ENCODE measurements at places on chromosomes 16 and 17.

DNA sequence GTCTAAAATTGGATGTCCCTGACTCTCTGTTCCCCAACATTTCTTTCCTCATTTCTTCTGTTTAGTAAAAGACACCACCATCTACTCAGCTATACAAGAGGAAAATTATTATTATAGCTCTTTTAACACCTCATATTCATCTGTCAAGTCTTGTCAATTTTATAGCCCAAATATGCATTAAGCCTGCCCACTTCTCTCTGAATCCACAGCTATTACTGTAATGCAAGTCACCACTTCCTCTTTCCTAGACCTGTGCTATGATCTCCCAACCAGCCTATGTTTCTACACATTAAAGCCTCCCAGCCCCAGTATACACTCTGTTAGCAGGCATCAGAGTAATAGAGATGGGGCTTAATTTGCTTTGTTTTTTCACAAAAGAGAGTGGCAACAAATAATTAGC lies 252.9 kb downstream of the GRIN2A start:
- DNase-seq, result peak; percentile 12

DNA sequence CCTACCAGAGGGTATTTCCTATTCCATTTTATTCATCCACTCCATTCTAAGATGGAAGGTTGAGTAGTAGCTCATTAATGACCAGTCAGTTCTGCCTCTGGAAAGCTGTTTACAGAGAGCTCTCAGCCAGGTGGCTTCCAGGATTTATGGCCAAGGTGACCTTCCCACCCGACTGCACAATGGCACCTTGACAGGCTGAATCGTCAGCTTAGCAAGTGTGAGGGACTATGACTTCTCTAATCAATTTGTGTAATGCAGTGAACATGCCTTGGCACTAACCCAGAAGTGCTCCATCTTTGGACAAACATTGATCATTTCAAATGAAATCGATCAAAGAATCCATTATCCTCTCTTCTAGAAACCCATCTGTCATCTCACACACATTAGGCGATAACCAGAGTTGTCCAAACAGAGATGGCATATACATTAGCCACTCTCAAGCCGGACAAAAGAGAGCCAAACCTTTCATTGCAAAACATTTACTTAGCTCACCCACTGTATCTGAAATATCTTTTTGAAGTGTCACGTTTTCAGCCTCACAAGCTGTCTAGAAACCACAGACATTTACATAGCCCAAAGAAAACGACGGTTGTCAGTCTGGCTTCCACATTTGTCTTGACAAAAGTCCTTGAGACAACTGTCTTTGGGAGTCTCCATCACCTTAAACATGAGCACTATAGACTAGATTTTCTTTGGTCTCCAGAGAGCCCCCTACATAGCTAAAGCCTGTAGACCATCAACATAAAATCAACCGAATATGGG lies 35.6 kb downstream of the CLEC3A start:
- no peak for DNase-seq

GRCh38 chr16:54210452-54211125 lies 76.0 kb downstream of the IRX3 start:
- no peak for DNase-seq

DNA sequence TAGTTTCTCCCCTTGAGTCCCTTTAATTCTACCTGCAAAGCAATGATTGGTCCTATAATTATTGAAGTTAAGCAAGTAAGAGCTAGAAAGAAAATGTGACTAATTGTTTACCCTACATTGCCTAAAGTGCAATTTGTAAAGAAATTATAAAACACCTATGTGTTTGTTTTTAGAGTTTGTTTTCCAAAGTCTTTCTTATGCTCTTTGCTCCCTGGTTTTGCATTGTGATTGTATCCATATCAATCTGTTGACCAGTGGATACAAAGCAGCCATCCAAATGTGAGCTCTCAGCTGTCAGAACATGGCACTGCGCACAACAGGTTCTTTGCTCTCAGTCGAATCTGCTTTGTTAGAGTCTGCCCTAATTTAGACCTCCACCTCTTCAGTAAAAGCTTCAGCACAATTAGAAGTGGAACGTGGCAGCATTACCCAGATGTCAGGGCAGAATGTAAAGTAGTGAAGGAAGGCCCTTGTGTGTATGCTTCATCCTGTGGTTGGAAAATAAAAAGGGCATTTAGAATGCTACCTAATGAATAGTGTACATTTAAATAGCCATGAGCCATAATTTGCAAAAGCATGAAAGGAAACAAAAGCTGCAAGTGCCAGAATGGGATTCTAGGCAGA lies 70.5 kb downstream of the AATF start:
- no peak for DNase-seq

DNA sequence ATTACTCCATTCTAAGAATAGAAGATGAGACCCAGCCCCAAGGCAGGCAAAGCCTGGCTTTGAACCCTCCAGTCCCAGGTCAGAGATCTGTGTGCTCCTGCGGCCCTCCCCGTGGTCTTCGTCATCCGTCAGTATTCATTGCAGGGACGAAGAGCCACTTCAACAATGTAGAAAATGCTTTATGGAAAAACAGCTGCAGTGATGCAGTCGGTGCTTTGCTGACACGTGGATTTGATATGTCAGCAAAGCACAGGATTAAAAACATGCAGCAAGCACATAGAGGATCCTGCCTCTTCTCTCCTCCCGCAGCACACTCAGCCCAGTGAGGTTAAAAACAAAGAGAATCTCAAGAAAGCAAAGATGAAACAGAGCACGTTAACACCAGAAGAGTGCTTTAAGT lies 117.1 kb upstream of the AXIN2 start:
- DNase-seq, result no peak

DNA sequence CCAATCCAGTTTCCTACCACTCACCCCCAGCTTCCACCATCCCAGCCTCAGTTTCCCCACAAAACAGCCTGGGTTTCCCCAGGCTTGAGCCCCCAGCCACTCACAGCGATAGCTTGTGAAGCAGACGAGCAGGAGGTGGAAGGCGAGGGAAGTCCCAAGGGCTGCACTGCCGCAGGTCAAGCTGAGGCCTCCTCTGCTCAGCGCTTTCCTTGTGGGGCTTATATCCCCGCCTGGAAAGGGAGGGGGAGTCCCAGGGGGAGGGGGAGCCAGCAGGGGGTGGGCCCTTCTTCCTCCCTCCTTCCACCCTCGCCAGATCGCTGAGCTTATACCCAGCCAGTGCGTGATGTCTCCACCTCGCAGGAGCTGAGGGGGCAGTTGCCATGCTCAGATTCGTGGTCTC lies at the start of gene PYY:
Gene PYY, minus strand, starts transcription at position 195 of the 400 bp plus-strand sequence. CDS start 457 bp downstream, outside the sequence.
- DNase-seq, result no peak

DNA sequence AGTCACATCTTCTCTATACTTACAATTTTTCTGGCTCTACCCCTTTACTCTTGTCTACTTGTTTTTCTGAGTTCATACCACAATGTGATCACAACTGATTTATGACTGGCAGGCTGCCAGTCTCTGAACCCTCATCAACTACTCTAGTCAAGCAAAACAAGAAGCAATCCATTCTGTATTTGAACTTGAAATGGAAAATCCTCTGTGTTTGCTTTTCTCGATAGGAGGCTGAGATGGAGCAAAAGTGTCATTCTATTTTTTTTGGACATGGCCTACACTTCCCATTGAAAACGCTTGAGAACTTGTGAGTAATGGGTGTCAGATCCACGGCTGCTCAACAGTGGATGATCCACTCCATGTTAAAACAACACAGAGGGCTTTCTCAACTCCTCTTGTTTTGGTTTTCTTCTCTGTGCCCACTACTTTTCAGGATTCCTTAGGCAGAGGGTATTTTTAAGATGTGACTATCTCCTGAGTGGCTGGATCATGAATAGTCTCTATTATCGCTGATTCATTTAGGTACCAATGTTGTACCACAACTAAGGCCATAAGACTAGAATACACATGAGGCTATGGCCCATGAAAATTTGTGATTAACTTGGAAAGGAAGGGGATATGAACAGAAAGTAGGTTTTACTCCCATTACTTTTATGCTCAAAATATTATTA lies 11.7 kb downstream of the TMEM100 start:
- DNase-seq, result no peak

DNA sequence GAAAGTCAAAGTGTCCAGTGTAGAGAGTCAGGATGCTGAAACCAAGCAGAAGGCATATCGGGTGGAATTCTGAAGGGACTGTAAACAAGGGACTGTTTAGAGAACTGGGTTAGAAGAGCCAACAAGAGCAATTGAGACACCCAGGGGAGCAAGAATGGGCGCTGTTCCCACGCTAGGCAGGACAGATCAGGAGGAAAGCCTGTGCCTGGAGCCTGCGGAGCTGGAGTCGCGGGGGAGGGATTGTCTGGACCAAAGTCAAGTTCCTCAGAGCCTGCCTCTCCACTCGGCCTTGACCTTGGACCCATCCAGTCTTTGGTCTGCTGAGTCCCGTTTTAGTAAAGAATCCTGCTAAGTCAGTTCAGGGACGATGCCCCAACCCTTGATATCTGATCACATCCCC lies 14.7 kb upstream of the KLHL36 start:
- DNase-seq, result no peak

GRCh38 chr16:87844120-87844733 lies 25.1 kb downstream of the SLC7A5 start:
- DNase-seq, result no peak

GRCh38 chr16:28543072-28543471 lies 4.3 kb upstream of the NUPR1 start:
- no peak for DNase-seq

Measured in MM.1S (cell line).